Activated T-helper 1 cell treated with Interleukin-2 at 50 U/mL for 16 hours (primary cell): ENCODE measurements at places on chromosomes 6 and 20.

DNA sequence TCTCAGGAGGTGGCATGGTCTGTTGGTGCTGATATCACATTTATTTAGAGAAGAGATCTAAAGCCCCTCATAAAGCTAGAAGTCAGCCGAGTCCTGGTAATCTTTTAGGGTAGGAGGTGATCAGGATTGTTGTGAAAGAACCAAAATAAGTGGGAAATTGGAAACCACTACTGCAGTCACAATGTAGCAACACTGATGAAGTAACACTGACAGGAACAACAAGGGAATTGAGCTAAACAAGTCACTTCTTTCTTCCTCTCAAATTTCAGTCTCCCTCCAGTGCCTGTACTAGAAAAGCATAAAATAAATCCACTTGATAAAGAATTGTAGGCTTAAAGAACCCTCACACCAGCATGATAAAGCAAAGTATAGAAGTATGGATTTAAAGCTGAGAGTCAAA lies 1509.0 kb downstream of the GRIK2 start:
- DNase-seq, result no peak

- DNase-seq, result no peak
Observed at GRCh38 chr6:18433059-18433458, 45.9 kb downstream of the RNF144B start.

GRCh38 chr6:14151773-14152172 lies 34.2 kb downstream of the CD83 start:
- DNase-seq, result no peak

DNA sequence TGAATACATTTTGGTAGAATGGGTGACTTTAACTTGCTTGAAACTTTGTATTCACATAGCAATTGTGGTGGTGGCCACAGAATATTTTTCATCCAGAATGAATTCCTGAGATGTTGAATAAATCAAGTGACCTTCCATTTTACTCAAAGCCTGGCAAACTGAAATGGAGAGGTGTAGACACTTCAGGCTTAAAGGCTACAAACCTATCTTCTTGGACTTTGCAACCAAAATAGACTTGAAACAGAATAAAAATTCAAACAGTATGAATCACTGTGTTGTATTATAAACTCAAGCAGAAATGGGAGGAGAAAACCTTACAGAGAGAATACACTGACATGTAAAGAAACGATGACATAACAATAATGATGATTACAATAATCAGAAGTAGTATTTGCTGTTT lies 371.6 kb downstream of the BCKDHB start:
- no peak for DNase-seq

GRCh38 chr6:41072836-41073202 lies at the start of gene NFYA:
NFYA (plus strand) TSS chr6:41072974; CDS start chr6:41079090, 6,116 bp downstream.
- peak; percentile 100 for DNase-seq

GRCh38 chr6:79687759-79688158 lies 56.6 kb downstream of the SH3BGRL2 start:
- no peak for DNase-seq

DNA sequence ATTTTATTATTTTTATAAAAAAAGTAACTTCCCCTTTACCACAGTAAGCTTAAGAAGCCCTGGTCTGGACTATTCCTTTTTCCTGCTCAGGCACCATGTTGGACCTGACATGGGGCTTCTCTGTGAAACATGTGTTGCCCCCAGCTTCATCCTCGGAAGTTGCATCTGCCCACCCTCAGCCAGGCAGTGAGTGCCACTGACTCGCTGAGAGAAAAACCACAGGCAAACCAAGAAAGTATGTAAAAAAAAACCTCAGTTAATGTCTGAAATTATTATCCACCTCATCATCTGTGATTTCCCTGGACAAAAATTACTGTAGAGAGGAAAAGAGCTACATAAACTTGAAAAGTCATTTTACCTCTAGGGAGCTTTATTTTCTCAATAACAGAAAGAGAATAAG lies 109.9 kb upstream of the MCHR2 start:
- DNase-seq, result no peak

- DNase-seq, result no peak
Observed at GRCh38 chr20:57857969-57858368, 148.2 kb upstream of the PMEPA1 start.

DNA sequence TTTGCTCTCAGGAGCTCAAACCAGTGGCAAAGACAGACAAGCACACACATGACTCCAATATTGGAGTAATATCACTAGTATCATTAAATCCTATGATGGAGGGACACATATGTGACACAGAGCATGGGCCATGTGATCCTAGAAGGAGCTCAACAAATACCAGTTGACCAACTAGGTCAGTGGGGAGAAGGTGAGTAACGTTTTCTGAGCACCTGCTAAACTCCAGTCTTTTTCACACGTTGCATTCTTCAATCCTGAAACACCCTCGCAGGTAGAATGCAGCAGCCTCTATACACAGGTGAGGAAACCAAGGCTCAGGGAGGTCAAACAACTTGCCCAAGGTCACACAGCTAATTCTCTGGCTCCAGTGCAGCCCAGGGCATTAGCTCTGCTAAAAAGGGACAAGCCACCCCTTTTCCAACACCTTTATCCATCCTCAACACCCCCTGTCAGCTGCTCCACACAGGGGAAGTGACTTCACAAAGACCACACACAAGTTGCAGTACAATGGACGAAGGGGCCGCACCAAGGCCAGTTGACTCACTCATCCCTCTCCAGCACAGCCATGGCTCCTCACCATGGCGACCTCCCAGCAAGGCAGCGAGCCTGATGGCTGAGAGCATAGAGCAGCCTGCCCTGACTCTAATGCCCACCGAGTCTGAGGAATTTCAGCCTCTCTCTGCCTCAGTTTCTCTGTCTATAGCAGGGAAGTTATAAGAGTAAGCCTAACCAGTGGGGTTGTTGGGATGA lies 4.4 kb downstream of the CAPN11 start:
- no peak for DNase-seq

DNA sequence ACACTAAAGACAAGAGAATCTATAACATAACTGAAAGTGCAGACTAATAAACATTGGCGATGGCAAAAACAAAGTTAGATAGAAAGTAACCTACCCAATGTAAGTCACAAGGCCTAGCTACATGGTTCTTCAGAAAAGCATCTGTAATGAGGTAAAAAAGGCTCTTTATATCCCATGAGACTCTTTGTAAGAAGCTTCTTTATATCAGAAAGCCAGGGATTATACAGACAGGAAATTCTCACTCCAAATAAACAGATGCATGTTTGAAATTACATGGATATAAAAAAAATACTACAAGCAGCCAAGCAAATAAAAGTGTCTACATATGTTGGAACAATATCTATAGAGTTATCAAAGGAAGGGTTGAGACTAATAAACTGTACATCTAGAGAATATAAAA lies 284.9 kb upstream of the NRSN1 start:
- no peak for DNase-seq

GRCh38 chr20:7596541-7596940 lies 343.7 kb downstream of the HAO1 start:
- no peak for DNase-seq
